ENCODE measurements at places on chromosomes 1 and 21.

DNA sequence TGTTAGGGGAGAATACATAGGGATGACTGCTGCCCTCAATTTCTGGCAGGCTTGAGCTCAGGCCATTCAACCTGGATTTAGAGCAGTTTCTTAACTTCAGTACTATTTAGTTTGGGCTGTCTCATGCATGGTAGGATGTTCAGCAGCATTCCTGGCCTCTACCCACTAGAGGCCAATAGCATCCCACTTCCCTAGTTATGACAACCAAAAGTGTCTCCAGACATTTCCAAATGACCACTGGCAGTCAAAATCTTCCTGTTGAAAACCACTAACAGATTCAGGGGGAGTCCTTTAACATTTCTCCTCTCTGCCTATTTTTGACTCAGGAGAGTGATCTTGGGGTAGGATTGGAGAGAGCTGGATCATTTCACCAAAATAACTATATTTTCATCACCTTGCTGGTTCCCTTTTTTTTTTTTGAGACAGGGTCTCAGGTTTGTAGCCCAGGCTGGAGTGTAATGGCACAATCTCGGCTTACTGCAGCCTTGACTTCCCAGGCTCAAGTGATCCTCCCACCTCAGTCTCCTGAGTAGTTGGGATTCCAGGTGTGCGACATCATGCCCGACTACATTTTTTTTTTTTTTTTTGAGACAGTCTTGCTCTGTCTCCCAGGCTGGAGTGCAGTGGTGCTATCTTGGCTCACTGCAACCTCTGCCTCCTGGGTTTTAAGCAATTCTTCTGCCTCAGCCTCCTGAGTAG lies 8.7 kb downstream of the GNAT2 start:
- no peak for DNase-seq

- no peak for DNase-seq
These were observed 229.4 kb downstream of the KAZN start for GRCh38 chr1:14827870-14828269.

DNA sequence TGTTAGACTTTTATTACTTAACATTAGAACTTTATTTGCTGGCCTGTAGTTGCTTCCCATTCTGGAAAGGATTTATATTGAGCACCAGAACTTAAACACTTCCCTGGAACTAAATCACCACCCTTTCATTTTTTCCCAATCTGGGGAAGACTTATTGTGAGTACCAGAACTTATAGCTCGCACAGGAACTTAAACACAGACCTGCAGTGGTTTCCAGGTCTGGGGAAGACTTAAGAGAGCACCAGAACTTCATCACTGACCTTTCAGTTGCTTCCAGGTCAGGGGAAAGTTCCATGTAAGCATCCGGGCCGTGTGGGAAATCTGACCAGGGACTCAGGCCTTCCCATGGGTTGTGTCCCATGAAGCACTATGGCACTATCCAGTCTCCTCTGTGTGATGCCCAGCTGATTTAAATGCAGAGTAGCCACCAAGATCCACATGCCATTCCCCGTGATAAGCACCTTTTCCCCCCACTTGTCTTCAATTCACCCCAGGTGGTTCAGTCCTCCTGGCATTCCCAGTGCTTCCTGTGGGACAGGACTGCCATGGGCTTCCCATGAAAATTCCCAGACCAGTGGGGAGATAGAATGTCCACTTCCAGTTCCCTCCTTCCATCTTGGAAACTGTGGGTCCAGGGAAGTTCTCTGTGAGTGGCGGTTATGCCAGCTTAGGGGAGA lies 48.9 kb downstream of the C4BPA start:
- no peak for DNase-seq

DNA sequence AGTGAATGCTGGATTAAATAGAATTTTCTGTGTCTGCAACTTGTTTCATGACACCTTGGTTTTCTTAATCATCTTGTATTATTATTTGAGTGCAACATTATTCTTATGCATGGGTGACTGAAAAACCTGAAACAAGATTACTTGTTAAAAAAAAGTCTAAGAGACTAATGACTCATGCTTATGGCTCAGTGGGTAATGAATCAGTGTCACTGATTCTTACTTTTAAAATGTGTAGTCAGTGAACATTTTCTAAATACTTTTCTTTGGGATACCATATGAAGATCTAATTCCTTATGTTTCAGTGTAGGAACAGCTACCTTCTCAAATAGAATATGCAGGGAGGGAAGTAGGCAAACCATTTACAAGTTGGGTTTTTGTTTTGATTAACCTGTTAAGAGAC lies 65.5 kb downstream of the PRKAA2 start:
- no peak for DNase-seq

DNA sequence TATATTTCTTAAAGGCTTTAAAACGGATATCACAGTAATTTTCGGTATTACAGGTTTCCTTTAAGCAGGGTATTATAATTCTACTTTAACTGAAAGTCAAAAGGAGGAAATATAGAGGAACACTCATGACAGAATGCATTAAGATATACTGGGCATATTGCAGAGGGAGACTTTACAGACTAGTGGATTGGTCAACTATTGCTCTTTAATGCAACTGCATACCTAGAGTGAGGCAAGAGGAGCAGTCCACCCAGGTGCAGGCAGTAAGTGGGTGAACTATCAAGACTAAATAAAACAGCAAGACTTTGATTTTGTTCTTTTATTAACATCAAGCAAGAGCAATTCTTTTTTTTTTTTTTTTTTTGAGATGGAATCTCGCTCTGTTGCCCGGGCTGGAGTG lies 10.5 kb downstream of the SCAF4 start:
- DNase-seq = no peak

GRCh38 chr1:44037154-44037553 lies 5.9 kb upstream of the SLC6A9 start:
- no peak for DNase-seq

DNA sequence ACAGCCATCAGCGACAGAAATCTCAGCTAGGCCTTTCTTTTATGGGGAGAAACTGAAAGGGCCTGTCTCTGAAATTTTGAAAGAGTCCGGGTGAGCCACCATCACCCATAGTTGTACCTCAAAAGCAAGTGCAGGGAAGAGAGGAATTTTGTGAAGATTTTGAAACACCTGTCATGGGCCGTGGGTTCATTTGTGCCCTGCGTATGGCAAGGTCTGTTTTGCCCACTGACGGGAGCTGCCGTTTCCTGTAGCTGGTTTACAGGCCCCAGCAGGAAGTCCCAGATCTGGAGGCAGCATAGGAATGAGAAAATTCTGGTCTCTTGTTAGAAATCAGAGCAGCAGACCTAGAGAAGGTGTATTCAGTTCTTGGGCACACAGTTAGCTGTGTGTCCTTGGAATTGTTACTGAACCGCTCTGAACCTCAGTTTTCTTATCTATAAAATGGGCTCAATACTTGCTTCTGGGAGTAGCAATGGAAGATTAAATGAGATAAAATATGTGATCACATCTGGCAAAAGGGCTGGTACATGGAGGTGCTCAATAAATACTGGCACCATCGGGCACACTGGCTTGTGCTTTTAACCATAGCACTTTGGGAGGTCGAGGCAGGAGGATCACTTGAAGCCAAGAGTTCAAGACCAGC lies 52.5 kb downstream of the MAN1C1 start:
- no peak for DNase-seq

DNA sequence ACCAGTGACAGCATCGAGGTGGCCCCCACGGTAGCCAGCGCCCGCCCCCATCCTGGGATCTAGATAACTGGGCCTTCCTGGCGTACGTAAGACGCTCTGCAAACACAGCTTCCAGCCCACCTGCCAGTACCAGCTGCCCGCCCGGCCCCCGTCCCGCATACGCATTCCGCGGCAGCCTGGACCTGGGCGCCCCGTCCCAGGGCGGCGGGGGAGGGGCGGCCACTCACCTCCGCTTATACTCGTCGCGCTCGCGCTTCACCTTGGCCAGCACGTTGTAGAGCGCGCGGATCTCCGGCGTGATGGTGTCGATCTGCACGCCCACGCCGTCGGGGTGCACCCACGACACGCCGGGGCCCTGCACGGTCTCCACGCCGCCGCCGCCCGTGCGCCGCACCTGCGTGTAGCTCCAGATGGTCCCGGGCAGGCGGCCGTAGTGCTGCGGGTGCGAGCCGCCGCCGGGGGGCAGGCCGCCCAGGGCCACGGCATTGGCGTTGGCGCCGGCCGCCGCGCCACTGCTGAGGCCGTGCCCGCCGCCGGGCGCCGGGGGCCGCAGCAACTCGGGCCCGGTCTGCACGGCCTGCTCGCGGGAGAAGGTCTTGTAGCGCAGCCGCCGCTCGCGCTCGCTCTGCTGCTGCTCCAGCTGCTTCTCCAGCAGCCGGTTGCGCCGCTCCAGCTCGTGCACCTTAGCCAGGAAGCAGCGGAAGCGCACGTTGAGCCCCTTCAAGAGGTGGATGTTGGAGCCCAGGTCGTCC lies 859 bp downstream of the IFFO2 start:
- DNase-seq = peak; percentile 60

GRCh38 chr1:107451715-107452114 lies 310.9 kb downstream of the NTNG1 start:
- no peak for DNase-seq

DNA sequence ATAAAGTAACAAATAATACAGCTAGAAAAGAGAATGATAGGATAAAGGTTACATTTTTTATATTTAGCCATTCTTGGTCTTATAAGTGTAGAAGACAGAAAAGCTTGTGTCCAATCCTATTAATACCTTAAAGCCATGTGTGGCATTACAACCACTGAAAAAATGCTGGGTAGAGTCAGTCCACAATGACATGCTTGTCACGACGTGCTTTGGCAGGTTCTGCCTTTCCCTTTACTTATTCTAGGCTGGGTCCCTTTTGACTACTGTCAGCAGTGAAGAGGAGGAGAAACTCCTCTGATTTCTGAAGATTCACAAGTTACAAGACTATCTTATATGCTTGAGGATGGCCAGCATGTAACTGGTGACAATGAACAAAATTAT lies 14.6 kb upstream of the AIM2 start:
- no peak for DNase-seq

DNA sequence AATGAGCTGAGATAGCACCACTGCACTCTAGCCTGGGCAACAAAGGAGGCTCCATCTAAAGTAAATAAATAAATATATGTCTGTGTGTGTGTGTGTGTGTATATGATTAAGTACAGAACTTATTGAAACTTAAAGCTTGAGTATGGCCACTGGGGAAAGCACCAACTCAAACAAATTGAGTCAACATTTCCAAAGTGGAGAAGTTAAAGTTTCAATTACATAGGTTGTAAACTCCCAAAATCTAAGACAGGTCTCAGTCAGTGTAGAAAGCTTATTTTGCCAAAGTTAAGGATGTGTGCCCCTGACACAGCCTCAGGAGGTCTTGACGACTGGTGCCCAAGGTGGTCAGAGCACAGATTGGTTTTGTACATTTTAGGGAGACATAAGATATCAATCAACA lies 458.9 kb upstream of the RGS18 start:
- DNase-seq = no peak

GRCh38 chr1:207871117-207871649 lies 39.7 kb downstream of the CD34 start:
- no peak for DNase-seq

All from stimulated activated CD4-positive, alpha-beta T cell treated with anti-CD3 and anti-CD28 coated beads, Interleukin-4, amount 100 ng/mL, for 24 hours (primary cell).